ENCODE measurements at places on chromosomes 7 and 10.

GRCh38 chr7:16747102-16747501, 6.5 kb upstream of the TSPAN13 start:
- no peak for DNase-seq

GRCh38 chr7:53350241-53350640, 314.8 kb downstream of the POM121L12 start:
- no peak for DNase-seq

GRCh38 chr10:29397221-29397620, 108.4 kb downstream of the LYZL1 start:
- no peak for DNase-seq

- DNase-seq, result no peak
These were observed 48.7 kb upstream of the MAGI2 start for GRCh38 chr7:79502151-79502550.

DNA sequence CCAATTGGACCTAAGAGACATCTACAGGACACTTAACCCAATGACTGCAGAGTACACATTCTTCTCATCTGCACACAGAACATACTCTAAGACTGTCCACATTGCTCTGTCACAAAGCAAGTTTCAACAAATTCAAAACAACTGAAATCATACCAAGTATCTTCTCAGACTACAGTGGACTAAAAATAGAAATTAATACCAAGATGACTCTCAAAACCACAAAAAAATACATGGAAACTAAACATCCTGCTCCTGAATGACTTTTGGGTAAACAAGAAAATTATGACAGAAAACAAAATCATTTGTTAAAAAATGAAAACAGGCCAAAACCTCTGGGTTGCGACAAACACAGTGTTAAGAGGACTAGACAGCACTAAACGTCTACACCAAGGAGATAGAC, 24.5 kb downstream of the SNX13 start:
- DNase-seq, result no peak

DNA sequence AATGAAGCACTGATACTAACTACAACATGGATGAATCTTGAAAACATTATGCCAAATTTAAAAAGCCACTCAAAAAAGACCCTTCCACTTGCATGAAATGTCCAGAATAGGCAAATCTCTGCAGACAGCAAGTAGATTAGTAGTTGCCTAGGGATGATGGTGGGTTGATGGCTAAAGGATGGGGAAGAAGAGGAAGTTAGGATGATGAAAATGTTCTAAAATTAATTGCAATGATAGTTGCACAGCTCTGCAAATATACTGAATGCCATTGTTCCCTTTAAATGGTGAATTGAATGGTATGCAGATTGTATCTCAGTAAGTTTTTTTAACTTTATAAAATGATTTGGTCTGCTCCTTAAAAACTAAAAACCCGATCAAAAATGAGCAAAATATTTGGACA, 7.3 kb upstream of the LIPA start:
- DNase-seq, result no peak

DNA sequence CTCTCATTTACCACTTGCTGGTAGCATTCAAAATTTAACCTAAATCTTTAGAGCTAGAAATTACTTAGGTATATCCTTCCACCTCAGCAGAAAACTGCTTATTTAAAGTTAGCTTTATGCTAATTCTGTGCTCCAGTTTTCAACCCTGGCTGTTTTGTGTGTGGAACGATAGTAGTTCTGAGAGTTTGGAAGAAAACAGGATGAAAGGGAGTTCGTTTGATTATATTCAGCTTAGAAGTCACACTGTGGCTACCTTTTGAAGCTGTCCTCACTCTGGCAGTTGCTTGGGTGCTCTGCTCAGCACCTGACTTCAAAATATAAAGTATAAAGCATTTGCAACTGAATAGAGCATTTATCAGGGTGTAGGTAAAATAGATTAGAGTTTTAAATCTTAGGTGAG, 2.6 kb upstream of the ASCC1 start:
- no peak for DNase-seq

DNA sequence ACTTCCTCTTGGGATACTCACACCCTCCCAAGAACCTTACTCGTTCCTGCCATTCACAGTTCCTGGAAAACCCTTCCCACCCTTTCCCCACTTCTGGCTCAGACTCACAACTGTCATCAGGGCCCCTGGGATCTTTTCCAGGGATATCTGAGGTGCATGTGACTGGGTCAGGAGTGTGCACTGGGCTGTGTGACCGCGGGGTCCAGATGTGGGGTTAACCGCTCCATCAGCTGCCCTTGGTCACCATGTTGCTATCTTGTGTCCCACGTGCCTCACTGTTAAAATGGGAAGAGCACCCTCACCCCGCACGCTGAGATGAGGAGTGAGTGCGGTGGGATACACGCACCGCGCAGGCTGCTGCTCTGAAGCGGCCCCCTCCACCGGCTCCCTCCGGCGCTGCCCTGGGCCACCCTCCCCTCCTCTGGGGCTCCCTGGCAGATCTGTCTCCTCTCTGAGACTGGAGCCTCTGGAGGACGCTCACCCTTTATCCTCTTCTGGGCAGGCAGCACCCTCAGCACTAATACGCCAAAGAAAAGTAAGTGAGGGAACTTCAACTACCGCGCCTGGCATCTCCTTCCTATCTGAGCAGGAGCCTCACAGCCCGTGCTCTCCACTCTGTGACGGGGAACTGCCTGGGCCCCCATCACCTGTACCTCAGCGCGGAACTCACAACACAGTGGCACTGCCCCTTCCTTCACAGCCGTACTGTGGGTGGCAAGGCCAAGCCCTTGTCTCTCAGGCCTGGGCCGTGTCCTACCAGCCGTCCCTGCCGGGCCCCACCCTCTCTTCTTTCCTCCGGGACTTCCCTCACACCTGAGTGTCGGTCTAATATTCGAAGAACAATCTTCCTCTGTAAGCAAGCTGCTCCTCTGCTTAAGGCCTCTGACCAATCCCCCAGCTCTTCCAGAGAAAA, 15.6 kb downstream of the COBL start:
- DNase-seq, result no peak

GRCh38 chr10:72796042-72796441, 97.5 kb upstream of the OIT3 start:
- no peak for DNase-seq

- DNase-seq, result no peak
These were observed 28.5 kb downstream of the EPC1 start for GRCh38 chr10:32318476-32318896.

- no peak for DNase-seq
These were observed 14.4 kb downstream of the ZNF33B start for GRCh38 chr10:42623929-42624328.

DNA sequence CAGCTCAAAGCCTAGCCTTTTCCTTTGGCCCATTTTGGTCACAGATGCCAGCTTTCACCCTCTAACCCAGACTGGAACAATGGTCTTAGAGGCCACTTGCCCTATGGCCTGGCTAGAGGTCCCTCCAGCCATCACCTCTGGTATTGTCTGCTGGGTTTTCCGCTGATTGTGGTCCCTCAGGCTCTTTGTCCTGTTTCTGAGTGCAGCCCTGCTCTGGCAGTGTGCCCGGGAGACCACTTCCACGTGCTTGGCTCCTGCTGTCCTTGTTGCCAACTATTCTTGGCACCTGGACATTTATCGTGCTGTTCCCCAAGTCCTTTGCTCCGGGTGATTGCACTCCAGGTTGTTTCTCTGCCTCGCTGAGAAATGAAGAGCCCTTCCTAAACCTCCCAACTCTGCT, 53.3 kb upstream of the FAM180A start:
- no peak for DNase-seq

GRCh38 chr7:98418271-98418635, 17.4 kb upstream of the BAIAP2L1 start:
- DNase-seq, result no peak

GRCh38 chr10:79159141-79159651, 90.4 kb downstream of the ZMIZ1 start:
- DNase-seq, result no peak

DNA sequence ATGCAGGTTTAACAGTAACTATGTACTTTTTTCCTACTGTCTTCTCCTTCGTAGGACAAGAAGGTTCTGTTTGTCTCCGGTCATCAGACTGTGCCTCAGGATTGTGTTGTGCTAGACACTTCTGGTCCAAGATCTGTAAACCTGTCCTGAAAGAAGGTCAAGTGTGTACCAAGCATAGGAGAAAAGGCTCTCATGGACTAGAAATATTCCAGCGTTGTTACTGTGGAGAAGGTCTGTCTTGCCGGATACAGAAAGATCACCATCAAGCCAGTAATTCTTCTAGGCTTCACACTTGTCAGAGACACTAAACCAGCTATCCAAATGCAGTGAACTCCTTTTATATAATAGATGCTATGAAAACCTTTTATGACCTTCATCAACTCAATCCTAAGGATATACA, 2.4 kb downstream of the DKK1 start:
- DNase-seq, result no peak

DNA sequence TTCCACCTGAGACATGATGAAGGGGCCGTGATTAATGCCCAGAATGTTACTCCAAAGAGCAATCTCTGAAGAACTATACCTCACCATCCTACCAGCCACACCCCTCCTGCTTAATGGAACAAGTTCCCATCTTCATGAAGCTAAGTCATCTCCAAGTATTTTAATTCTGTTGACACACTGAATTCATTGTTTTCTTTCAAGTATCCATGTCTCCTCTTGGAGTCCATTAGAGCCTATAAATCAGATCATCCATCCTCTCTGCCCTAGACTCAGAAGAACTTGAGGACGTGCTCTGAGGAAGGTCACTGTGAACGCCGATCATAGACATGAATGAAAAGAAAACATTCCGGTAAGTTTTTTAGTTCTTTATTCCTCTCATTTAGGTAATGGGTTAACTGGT, 126.8 kb downstream of the RSU1 start:
- DNase-seq, result no peak

DNA sequence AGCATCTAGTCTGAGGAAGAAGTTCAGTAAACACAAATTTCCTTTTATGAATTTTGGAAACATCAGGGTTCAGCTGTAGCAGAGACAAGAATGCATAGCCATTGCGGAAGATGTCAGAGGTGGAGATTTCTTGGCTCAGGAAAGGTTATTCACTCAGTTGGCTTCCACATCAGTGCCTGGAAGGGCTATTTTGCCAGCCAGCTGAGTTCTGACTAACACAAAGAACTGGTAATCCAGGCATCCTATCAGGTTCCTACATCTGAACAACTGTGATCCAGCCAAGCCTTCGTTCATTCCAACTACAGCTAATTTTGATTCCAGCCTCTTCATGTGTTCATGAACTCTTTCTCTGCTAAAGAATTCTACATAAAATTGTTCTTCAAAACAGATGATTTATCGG, 965.6 kb downstream of the XPNPEP1 start:
- DNase-seq, result no peak

DNA sequence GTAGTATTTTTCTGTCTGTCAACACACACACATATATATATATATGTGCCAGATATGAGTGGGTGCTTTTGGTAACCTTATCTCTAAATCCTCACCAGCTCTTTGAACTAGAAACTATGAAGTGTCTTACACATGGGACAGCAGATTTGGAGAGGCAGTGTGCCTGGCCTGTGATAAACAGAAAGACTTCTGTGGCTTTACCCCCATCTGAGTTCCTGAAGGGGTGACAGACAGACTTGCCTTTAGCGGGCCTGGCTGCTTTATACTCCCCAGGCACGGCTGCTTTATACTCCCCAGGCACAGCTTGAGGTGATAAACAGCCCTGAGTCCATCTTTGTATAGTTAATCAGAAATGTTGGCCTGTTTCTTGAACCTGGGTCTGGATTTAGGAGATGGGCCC, 5.6 kb downstream of the BAG3 start:
- no peak for DNase-seq

DNA sequence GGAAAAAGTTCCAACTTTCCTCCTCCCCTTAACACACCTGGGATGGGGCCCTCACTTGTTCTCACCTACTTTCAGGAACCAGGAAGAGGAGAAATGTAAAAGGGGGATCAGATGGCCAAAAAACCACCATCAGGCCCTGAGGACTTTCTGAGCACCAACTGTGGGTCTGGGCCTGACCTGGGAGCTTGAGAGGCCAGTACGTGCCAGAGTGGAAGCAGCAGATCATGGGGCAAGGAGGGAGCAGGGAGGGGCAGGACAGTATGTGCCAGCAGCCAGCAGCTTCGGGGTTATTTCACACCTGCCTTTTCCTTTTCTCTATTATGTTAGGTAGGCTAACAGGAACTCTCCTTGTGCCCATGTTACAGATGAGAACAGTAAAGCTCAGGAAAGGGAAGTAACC, 118.8 kb upstream of the UNC5B start:
- no peak for DNase-seq

DNA sequence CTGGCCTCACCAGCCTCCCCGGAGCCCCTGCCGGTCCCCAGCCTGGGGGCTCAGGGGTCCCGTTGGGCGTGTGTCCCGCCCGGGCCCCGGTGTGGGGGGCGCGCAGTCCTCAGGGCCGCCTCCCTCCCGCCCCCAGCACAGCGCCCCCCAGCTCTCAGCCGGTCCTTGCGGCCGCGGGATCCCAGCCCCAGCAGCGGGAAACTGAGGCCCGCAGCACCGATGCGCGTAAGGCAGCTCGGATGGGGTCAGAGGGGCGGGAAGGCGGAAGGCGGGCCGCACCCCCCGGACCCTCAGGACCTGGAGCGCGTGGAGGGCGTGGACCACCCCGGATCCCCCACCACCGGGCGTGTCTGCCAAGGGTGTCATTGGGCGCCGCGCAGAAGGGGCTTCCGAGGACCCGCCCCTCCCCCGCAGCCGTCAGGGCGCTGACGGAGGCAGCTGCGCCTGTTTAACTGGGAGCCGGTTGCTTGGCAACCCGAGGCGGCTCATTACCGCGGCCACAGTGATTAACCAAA, 14.9 kb downstream of the UNCX start:
- DNase-seq, result no peak

DNA sequence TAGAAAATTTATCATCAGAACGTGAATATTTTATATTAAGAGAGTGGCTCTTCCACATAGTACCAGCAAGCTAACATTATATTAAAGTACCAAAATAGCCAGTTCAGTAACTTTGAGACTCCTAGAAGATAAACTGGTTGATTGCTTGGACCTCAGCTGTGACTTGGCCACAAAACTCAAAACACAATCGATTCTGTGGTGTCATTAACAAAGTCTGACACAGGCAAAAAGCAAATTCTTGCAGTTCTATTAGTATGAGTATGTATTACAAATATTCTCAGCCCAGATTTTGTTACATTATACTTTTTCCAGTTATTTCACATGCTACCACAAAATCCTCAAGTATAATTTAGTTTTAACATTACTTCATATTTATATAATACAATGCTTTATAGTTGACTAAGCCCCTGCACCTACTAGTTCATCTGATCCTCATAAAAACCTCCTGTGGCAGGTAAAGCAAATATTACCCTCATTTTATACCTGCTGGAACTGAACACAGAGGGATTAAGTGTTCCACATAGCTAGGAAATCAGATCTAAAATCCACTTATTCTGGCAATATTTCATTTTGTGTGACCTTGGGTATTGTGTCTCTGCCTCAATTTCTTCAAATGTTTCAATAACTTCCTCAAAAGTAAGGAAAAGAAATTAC, 279.9 kb upstream of the MKLN1 start:
- no peak for DNase-seq

DNA sequence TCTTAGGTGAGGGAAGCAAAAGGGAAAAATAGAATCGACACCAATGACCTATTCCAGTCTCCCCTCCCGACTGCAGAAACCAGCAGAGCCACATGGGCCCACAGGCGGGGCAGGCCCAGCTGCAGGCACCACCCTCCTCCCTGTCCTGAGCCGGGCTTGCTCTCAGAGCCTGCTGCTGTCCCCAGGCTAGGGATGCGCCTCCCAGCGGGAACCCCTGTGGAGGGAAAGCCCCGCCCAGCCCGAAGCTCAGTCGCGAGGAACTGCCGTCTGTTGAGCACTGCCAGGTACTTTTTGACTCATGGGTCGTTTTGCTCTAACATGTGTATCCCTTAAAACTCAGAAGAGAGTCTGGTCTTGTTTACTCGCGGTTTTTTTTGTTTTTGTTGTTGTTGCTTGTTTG, 124.5 kb upstream of the RET start:
- DNase-seq, result no peak

GRCh38 chr7:94928168-94928707, 20.8 kb downstream of the PPP1R9A start:
- no peak for DNase-seq

All from HTR-8/SVneo (cell line).